Activated CD8-positive, alpha-beta memory T cell treated with anti-CD3 and anti-CD28 coated beads for 48 hours (primary cell): ENCODE measurements at places on chromosomes 5 and 9.

GRCh38 chr5:29811914-29812679, 1381.4 kb upstream of the CDH6 start:
- no peak for DNase-seq

DNA sequence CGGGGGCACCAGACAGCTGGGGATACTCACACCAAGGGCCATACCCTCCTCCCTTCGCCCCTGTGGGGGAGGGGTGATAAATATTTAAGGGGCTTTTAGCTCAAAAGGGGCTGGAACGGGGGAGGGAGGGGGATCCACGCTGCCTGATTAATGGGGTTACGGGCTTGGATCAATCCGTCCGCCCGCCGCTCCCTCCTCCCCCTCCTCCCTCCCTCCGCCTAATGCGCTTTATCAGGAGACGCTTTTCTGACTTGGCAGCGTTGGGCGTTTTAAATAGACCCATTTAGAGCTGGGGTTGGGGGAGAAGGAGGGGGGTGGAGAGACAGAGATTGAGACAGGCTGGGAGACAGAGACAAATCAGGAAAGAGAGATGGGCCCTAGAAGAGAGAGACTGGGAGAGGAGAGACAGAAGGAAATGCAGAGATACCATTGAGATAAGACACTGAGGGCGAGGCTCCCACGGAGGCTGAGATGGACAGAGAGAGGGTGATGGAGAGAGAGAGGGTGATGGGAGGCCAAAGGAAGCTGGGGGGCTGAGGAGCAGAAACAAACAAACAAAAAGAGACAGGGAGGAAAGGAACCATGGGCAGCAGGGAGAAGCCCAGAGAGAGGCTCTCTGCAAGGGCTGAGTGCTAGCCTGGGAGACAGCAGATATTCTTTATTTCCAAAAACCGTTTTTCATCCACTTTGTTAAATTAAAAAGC, 10.3 kb downstream of the CNTFR start:
- no peak for DNase-seq

GRCh38 chr5:132250547-132250946, 6.9 kb upstream of the PDLIM4 start:
- DNase-seq = no peak

- DNase-seq = no peak
These were observed 276.0 kb downstream of the AUH start for GRCh38 chr9:91085517-91086291.

DNA sequence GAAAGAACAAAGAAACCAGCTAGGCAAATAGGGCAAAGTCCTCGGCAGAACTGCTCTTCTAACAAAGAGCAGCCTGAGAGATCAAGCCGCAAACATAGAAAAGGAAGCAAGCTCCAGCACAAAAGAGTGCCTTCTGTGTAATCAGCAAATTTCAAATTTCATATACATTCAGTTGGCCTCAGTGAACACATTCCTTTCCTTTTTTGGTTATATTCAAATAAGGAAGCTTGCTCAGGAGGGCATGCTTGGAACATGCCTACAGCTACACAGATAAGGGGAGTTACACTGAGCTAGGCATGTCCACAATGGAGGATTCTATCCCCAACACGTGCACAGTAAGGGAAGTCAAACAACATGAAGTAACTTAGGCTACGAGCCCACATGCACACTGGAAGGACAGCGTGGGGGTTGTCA, 23.4 kb downstream of the IL33 start:
- DNase-seq = no peak
